ENCODE measurements at places on chromosomes 3 and 15.

DNA sequence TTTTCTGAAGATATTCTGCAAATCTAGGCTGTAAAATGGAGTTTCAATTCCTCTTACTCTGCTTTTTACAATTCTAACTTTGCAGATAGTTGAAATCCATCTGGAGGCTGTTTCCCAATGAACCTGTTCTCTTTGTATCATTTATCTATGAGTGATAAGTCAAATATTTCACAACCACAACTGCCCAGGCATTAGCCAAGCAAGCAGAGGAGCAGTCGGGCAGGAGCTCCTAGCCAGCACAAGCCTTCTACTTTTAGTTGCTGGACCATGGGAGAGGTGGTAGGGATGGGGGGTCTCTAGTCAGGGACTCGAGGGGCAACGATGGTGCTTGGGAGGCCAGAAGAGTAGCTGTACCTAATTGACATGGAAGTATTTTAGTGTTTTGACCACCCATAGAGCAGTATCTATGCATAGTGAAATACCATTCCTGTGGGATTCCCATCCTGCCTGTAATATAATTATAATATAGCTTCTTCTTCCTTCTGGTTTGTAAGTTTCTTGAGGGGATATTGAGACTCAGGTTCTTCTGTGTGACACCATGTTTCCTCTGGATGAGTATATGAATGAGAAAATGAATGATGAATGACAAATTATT lies 353.5 kb upstream of the IL12A start:
- DNase-seq, result peak; percentile 90

DNA sequence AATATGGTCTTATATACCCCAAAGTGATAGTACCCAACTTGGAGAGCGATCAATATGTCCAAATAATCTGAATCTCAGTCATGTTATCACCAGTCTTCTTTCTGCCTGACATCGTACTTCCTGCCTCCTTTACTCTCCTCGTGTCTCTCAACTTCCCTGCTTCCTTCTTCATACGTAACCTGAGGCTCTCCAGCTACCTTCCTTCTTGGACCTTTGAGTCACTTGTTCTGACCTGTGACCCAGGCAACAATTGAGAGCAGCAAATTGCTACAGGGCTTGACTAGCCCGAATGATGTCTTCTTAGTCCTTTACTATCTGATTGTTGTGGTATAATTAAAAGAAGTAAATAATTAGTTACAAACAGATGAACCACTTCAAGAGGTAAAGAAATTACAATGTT lies 145.9 kb upstream of the MBNL1 start:
- no peak for DNase-seq

GRCh38 chr15:59994888-59995557 lies 9.1 kb upstream of the FOXB1 start:
- no peak for DNase-seq

DNA sequence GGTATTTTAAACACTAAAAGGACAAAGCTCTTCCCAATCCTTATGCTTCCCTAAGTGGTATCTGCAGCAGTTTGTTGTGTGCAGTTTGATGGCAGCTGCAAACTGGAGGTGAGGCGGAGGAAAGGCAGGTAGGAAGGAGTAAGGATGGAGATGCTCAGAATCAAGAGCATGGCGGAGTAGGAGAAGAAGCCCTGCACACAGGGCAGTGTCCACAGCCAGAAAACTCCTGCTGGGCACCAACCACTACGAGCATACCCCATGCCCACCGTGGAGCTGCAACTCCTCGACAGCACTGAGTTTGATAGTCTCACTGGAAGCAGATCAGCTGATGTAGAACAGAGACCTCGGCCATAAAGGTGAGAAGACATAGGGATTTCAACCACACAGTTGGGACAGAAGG lies 30.3 kb upstream of the ESYT3 start:
- no peak for DNase-seq

DNA sequence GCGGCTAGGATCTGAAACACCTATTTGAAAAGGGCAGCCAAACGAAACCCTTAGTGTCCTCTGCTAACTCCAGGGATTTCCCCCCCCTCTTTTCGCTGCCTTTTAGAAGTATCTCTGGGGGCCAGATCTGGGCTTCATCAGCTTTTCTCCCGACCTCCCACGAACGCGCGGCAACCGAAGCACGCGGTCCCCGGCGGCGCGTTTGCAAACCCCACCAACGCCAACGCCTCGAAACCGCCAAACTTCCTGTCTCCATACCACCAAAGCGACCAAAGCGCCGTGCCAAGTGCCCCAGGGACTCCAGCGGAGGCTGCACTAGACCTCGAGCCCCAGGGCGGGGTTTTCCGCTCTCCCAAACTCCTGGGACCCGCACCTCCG lies 155.8 kb upstream of the FRMD4B start:
- peak; percentile 1 for DNase-seq

- no peak for DNase-seq
Observed at GRCh38 chr3:79930196-79930595, 162.4 kb upstream of the ROBO1 start.

DNA sequence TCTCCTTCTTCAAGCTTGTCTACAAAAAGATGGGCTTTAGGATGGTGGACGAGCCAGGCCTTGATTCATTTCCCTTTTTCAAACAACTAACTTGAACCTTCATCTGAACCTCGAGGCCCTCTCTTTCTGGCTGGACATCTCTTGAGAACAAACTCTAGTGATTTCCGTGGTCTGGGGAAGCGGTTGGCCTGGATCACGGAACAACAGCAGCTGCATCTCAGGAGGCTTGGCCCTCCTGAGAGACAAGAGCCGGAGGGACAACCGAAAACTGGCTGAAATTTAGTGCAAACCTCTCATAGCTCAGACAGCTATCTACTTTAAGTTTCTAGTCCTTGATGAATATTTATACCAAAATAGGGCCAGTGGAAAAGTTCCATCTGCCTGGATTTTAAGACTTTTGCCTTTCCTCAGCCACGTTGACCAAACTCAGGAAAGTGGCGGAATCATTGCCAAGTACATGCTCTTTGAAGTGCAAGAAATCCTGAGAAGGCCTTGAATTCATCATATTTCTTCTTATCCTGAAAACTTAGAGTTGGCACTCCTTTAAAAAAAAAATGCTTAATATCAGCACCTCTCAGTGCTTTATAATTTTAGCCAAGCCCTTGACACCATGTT lies 14.5 kb downstream of the LMCD1 start:
- no peak for DNase-seq

GRCh38 chr15:33113666-33114373 lies 80.7 kb downstream of the FMN1 start:
- no peak for DNase-seq

DNA sequence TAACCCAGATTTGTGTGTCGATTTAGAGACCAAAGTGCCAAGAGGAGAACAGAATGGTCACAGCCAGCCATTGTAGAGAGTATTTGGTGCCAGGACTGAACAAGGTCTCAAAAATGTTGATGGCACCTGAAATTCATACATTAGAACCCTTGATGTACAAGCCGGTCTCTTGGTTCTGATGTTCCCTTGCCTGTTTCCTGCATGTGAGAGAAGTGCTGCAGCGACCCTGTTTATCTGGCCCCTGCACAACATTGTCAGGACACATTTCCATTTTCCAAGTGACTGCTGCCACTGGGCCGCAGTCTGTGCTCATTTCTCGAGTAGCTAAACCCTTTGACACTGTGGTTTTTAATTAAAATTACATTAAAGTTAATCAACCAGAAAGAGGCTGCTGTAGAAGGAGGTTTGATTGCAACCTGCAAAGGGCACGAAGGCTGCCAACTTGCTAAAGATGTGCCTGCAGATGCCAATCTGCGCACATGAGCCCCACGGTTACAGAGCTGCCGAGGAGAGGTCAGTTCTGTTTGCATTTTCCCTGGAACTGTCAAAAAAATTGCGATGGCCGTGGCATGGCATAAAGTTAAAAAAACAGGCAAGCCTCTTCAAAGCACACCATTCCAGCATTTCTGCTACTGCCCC lies 136.4 kb upstream of the CMC1 start:
- no peak for DNase-seq

GRCh38 chr3:48919215-48920138 lies 835 bp downstream of the ARIH2 start:
- DNase-seq, result no peak

DNA sequence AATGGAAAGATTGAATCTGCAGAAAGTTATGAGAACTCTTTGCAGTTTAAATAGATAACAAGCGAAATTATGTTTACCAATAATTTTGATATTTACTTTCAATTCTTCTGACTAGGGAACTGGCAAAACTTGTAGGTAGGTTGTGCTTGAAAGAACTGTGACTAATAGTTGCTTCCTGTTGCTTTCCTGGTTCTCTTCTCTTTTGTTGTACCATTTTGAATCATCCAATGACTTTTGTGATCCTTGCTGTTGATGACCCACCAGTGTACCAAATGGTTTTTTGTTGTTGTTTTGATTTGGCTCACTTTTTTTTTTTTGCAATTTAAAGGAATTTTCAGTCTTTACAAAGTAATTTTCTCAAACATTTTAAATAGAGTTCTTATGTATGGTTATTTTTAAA lies 64.9 kb upstream of the DCBLD2 start:
- no peak for DNase-seq

- no peak for DNase-seq
Observed at GRCh38 chr15:39578851-39579486, 1.9 kb upstream of the THBS1 start.

DNA sequence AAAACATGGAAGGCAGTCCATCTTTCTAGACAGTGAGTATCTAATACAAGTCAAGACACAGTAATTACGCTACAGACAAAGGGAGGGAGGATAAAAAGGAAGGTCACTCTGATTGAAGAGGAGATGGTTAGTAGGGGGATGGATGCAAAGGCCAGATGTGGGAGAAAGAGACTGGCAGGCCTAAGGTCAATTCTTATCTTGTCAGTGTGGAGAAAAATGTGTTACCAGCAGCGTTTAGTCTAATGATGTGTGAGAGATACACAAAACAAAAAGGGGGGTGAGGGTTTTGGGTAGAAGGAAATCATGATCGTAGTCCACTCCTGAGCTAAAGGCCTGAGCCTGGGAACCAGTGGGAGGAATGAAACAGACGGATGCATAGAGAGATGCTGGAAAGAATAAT lies 46.7 kb downstream of the RFTN1 start:
- peak; percentile 45 for DNase-seq

GRCh38 chr15:29972051-29972450 lies 110.7 kb upstream of the GOLGA8J start:
- no peak for DNase-seq

DNA sequence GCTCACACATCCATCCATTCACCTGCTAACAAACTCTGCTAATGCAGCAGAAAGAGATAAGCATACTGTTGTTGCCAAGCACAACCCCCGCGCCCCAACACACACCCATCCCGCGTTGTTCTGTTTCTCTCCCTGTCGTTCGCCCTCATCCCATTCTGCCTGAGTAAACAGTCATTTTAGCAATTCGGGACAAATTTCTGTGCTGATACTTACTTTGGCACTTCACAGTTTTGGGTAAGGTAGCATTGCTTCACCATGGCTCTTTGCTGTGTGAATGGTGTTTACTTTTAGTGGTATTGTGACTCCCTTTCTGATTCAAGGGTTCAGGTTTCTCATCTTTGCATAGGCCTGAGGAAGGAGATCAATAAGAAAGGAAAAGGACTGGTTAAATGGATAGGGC lies 149.7 kb downstream of the AKAP13 start:
- DNase-seq, result no peak

DNA sequence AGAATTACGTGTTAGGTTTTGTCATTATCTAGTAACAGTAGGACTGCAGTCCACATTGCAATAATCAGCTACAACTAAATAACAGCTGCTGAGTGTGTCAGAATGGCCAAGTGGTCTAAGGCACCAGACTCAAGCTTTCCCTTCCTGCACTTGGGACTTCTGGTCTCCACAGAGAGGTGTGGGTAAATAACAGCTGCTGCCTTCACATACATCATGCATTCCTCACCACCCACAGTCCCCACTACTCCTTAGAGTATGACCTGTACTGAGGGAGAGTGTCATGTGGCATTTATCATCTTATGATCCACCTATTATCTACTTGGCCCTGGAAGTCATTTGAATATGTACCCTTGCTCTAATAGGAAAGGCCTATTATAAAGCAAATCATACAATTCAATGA lies 22.2 kb upstream of the ZMAT3 start:
- DNase-seq, result peak; percentile 41

DNA sequence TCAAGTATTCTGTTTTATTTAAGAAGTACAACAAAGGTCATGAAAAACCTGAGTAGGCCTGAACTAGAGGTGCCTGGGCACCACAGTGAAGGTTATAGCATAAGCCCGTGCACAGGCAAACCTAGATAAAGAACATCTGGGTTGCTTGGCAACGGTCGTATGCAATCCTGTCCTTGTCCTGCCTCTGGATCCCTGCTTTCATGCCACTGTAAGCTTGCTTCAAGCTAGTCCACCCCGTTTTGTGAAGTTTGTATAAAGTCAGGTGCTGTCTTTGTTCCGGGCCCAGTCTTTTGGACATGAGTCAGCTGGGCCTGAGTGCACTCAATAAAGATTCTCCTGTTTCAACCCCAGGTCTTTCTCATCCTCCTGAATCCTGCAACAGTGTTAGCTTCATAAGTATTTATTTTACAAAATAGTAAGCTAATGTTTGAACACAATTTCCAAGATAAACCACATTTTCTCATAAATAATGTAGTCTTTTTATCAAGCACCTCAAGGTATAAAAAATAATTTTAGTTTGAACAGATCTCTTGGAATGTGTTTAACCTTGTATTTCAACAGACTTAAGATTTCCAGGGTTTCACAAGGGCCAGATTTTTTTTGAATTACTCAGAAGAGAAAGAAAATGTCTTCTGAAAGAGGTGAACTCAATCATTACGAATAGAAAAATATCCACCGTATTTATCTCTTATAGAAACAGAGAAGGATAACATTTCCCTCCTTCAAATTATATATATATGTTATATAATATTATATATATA lies 14.3 kb upstream of the SLC9C1 start:
- peak; percentile 86 for DNase-seq

- no peak for DNase-seq
Observed at GRCh38 chr3:101732240-101732641, 7.8 kb downstream of the CEP97 start.

DNA sequence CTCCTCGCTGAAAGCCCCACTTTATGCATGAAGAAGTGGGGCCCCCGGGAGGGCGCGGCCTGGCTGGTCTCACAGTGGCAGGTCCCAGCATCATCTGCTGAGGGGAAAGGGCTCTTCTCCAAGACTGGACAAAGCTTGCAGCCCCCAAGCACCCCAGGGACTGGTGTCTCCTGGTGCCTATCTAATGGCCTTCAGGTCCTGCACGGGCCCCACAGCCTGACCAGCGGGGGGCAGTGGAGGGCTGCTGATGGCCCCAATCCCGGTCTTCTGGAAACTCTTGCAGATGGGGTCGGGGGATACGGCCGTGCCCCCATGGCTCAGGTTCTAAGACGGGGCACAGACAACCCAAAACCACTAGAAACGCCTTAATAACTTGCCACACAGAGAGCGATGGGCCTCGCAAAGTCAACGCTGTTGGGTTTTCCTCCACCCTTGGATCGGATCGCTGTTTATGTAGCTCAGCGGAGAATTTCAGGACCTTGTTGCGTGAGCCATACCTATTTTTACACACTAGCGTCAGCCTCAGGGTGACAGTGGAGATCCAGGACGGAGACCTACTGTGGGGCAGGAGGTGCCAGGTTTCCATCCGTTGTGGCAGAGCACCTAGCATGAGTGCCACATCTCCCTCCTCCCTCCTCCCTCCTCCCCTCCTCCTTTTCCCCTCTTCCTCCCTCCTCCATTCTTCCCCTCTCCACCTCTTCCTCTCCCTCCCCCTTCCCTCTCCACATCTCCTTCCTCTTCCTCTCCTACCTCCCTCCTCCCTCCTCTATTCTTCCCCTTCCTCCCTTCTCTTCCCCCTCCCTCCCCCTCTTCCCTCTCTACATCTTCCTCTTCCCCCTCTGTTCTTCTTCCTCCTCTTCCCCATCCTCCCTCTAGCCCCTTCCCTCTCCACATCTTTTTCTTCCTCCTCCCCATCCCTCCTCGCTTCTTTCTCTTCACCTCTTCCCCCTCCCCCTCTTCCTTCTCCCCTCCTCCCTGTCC lies 79.3 kb upstream of the ALDH1L1 start:
- DNase-seq, result peak; percentile 34
